Iris pigment epithelial cell (primary cell): ENCODE measurements at places on chromosomes 2 and 18.

GRCh38 chr18:42929857-42930256 lies 185.6 kb downstream of the RIT2 start:
- peak; percentile 86 for DNase-seq

GRCh38 chr18:10860928-10861327 lies 288.4 kb downstream of the PIEZO2 start:
- DNase-seq, result peak; percentile 80

- no peak for DNase-seq
These were observed 83.1 kb upstream of the SP3 start for GRCh38 chr2:174048243-174048642.

GRCh38 chr18:30044496-30044895 lies 998.0 kb downstream of the DSC3 start:
- no peak for DNase-seq

DNA sequence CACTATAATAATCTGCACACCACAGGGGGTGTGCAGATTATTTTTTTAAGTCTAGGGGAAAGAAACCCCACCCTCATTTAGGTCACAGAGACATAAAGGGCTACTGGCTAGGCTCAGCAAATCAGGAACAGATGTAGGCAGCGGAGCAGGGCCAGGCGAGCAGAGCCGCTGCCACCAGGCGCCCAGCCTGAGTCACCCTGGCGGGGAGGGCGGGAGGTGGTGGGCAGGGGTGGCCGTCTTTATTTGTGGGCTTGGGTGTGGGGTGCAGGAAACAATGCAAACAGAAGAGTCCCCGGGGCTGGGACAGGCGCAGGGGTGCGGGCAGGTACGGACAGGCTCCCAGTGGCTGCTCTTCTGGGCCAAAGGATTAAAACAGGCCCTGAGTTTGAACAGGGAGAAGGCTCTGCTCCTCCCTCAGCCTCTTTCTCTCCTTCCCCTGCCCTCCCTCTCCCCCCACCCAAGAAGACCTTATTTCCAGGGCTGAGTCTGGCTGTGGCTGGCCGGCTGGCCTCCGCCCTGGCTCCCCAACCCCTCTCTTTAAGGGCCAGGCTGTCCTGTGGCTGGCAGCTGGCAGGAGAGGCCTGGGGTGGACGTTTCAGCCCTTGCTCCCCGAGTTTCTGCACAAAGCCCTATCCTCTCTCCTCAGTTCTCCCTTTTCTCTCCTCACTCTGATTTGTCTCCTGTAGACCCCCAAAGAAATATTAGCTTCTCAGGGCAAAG lies 142.9 kb upstream of the SMAD2 start:
- no peak for DNase-seq

DNA sequence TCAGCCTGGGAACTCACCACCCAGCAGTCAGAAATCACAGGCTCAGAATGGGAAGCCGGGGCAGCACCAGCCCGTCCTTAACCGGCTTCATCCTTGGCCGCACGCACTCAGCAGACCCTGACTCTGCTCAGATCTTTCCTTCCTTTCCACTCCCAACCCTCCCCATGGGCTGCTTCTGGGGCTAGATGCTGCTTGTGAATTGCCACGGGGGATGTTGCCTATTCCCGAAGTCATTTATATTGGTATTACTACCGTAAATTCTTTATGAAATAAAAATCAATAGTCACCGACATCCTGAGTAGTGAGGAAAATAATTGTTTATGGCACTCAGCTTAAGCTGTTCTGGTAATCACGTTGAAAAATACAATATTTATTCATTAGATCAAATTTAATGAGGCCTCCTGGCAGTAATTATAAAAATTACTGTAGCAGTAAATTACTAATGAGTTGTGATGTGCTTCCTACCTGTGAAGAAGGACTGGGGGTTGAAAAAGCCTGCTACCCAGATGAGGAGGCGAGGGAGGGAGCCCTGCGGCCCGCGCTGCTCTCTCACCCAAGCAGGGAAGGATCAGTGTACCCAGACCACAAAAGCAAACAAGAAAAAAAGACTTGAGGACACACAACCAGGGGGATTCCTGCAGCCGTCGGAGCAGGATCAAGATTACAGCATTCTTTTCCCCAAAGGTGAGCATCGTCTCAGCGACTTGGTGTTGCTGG lies 31.5 kb downstream of the CDCA7 start:
- DNase-seq, result no peak

DNA sequence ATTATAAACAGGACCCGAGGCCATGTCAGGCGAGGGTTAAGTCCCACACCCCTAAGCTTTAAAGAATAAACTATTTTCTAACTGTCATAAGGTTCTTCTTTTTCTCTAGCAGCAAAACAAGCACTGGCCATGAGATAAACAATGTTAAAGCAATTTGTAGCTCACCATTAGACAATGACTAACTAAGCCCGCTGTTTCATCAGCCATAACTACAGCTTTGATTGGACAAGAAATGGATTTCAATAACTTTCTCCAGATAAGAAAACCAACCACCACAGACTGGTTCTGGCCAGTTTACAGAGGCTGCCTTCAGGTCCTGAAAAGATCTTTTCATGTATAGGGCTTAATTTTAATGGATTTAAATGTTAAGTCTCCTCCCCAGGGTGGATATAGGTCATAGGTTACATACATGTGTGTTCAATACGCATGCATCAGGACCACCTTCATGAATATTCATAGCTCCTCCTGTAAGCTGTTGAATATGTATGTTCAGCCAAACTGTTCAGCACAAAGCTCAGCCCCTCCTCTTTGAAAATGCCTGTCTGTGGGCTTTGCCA lies 108.7 kb upstream of the RAB6C start:
- no peak for DNase-seq

DNA sequence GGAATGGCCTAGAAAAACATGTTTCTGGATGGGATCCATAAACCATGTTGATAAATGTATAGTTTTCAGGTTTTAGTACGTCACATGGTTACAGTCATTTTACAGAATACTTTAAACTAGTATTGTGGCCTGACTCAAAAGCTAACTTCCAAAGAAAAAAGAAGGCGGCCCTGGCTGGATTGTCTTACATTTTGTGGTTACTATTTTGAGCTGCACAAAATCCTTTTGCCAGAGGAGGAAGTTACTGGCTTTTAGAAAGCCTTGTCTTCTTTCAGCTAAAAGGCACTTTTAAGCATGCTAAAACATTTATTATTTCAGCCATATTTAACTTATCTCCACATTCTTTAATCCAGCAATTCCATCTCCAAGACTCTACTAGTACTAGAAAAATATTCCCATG lies 227.9 kb downstream of the CDH2 start:
- no peak for DNase-seq

GRCh38 chr2:127219171-127220070 lies 678 bp downstream of the CYP27C1 start:
- DNase-seq, result no peak

GRCh38 chr2:66460031-66460430 lies 25.1 kb downstream of the MEIS1 start:
- no peak for DNase-seq

DNA sequence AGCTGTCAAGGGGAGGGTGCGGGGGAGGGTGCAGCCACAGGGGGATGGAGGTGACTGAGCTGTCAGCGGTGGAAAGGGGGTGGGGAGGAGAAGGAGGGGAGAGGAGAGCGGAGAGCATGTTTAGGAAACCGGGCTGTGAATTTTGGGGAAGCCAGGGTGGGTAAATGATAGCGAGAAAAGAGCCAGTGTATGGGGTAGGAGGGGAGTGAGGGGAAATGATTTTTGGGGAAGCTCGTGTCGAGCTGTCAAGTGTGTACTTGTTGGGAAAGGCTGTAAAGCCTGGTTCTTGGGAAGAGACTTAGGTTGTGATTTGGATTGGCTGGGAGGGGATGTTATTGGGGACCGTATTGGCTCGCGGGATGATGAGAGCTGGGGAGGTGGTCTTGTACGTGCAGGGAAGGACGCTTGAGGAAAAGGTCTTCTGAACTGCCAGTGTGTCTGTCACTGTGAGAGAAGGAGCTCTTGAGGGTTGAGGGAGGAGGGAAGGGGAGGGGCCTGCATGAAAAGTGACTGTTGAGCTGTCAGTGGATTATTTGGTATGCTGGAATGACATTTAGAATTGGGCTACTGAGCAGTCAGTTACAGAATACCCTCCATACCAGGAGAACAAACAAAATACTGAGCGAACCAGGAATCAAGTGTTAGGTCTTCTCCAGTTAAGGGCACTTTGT lies 1.0 kb downstream of the UBR3 start:
- peak; percentile 69 for DNase-seq

DNA sequence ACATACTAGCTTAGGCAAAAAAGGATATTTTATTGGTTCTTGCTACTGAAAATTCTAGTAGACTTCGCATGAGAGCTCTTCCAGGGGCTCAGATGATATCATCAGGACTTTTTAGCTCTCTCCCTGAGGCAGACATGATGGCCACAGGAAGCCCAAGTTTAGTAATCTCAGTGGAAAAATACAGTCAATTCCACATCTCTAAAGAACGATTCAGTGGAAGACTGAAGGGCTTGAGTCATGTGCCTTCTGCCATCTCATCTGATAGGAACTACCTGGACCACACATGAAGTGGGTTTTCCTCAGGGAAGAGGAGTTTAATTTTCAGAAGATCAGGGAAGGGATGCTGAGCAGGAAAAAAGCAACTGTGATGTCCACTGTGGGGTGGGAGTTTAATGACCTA lies 117.3 kb downstream of the TTC27 start:
- DNase-seq, result peak; percentile 70

- no peak for DNase-seq
These were observed 197.9 kb upstream of the HDAC4 start for GRCh38 chr2:239598732-239599090.
